ENCODE measurements at places on chromosomes 7 and 10. TPM values are rescaled to one million over a fixed set of nuclear protein-coding genes. Genes with fewer than 3 reads are reported as not detected.

Gene ZP3
- 1.1 TPM for polyA plus RNA-seq

Gene AP4M1
- 47.7 TPM for polyA plus RNA-seq

Gene CACNA2D1
- 35.7 TPM for polyA plus RNA-seq

Gene BHLHA15
- 3.2 TPM for polyA plus RNA-seq

Gene CAMK2B
- 132 TPM for polyA plus RNA-seq

Gene COL17A1
- 0.47 TPM for polyA plus RNA-seq

Gene MOGAT3
- polyA plus RNA-seq: 0.12 TPM

Gene GRIFIN
- 0.41 TPM for polyA plus RNA-seq

Gene WEE2
- polyA plus RNA-seq: 0.57 TPM

Gene OR9A2
- not detected for polyA plus RNA-seq

Gene C10orf105
- 13.9 TPM for polyA plus RNA-seq

Gene NRCAM
- polyA plus RNA-seq: 148 TPM

Gene DBF4
- 11.8 TPM for polyA plus RNA-seq

Gene LRIT1
- not detected for polyA plus RNA-seq

Gene GIMAP5
- polyA plus RNA-seq: 3.0 TPM

Gene TMEM176B
- polyA plus RNA-seq: 21.7 TPM

Gene KCP
- polyA plus RNA-seq: 1.7 TPM

Gene CCDC146
- polyA plus RNA-seq: 21.5 TPM

Gene MDH2
- polyA plus RNA-seq: 276 TPM

Gene SEC23IP
- 36.0 TPM for polyA plus RNA-seq

Gene ELOVL3
- polyA plus RNA-seq: not detected

Gene CUZD1
- polyA plus RNA-seq: 2.0 TPM
